ENCODE measurements at places on chromosomes 7 and 10.

- DNase-seq = no peak
Observed at GRCh38 chr10:100962351-100963080, 6.8 kb upstream of the SEMA4G start.

DNA sequence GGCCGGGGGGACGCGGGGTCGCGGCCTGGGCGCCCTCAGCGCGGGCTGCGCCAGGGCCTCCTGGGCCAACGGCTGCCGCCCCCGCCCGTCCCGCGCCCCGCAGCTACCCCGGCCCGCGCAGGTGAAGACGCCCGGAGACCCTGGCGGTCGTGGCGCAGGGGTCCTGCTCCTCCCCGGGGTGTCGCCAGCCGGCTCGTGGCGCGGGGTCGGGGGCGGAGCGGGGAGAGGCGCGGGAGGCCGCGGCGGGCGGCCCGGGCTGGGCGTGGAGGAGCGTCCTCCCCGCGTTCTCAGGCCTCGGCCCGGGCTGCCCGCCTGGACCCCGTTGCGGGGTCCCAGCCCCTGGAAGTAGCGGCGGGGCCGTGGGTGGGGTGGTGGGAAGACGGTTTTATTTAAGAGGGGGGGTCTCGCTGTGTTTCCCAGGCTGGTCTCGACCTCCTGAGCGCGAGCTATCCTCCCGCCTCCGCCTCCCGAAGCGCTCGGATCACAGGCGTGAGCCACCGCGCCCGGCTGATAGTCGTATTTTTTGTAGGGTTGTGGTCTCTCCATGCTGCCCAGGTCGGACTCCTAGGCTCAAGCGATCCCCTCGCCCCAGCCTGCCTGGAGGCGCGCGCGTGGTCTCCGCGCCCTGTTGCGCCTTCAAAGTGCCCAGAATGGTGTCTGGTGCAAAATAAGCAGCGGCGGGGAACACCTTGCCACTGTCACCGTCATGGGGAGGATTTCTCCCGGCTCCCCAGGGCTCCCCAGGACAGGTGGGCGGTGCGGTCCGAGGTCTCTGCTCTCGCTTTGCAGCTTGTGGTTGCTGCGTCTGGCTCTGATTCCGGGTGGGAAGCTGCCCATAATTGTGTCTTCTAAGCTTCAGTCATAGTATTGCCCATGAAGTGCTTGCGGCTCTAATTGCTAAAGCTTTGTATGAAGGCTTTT, 15.3 kb upstream of the SUN1 start:
- DNase-seq = no peak

GRCh38 chr10:59595593-59595992, 114.1 kb downstream of the SLC16A9 start:
- no peak for DNase-seq

GRCh38 chr10:132470410-132471124, 67.0 kb upstream of the INPP5A start:
- DNase-seq = no peak

GRCh38 chr10:93464776-93465388, 17.3 kb downstream of the MYOF start:
- no peak for DNase-seq

- DNase-seq = no peak
Observed at GRCh38 chr10:48939790-48940325, at the start of gene LRRC18. Gene LRRC18 (minus strand): TSS chr10:48939840. CDS start chr10:48914155, 25,685 bp downstream.

GRCh38 chr7:74709880-74710671, 52.6 kb downstream of the GTF2I start:
- no peak for DNase-seq

DNA sequence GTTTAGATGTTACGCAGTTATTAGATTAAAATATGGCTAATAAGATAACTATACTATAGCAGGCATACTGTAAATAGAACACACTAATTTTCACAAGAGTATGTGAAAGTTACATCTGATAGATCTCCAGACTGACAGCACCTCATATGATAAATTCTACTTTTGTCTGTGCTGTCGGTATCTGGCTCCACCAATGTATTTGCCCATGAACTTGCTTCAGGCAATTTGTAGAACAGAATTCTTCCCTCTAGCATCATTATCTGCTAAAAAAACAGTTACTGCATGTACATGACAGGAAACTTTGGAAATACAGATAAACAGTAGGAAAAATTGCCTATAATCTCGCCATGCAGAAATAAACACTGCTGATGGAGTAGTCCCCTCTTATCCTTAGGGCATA, 137.7 kb downstream of the WNT2 start:
- DNase-seq = no peak

GRCh38 chr7:82194016-82194643, 249.4 kb downstream of the CACNA2D1 start:
- no peak for DNase-seq

DNA sequence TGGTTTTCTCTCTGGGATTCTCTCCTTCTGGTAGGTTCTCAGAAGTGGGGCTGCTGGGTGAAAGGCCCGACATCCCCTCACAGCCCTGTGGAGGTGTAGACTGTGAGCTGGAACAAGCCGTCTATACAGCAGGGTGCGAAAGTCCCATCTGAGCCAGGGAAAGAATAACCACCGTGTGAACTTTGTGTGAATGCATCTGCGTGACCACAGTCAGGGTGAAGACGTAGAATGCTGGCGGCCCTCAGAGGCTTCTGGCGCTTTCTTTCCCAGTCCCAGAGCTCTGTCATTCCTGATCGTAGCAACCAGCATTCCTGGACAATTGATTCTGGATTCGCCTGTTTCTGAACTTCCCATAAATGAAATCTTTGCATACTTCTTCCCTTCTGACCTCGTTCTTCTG, 30.0 kb downstream of the ELFN1 start:
- DNase-seq = no peak

- DNase-seq = no peak
Observed at GRCh38 chr10:97876402-97876801, 26.8 kb downstream of the GOLGA7B start.

- no peak for DNase-seq
Observed at GRCh38 chr7:116772926-116773749, 89.2 kb upstream of the CAPZA2 start.

DNA sequence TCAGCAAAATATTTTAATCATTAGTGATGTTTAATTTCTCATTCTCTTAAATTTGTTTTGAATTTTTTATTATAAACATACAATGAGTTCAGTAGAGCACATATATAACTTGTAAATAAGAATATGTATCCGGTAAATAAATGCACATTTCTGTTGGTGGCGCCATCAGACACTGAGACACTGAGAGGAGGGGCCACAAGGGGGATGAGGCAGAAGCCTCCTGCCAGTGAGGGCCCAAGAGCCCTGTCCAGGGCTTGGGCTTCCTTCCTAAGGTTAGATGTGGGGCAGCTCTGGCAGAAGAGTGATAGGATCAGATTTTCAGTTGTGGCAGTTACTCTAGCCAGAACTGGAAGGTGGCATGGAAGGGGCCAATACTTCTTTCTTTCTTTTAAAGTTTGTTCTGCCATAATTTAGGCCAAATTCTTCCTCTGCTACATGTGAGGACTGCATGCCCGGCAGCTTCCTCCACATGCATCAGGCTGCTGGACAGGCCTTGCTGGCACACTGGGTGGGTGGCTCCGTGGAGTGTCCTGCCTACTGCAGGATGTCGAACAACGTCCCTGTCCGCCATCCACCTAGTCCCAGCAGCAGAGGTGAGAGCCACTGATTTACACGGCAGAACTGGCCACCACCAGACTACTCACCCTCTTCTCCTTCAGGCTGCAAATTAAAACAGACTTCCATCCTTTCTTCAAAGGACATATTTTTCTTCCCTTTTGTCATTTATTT, 13.2 kb downstream of the PTPRN2 start:
- no peak for DNase-seq

DNA sequence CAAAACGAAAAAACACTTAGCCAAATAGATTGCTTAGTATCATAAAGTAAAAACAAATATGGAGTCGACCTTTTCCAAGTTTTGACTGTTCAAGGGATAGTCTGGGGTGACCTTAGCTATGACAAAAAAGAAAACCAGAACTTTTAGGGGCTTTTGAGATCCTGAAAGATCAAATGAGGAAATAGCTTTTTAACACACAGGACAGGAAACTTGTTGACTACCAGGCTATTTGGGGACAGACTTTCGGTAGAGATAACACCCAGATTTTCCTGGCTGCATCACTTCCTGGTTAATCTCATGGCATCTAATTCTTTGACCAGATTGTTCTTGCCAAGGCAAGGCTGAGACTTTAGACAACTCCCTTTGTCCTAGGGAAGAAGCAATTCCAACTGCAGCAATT, 34.5 kb upstream of the EGR2 start:
- DNase-seq = no peak

DNA sequence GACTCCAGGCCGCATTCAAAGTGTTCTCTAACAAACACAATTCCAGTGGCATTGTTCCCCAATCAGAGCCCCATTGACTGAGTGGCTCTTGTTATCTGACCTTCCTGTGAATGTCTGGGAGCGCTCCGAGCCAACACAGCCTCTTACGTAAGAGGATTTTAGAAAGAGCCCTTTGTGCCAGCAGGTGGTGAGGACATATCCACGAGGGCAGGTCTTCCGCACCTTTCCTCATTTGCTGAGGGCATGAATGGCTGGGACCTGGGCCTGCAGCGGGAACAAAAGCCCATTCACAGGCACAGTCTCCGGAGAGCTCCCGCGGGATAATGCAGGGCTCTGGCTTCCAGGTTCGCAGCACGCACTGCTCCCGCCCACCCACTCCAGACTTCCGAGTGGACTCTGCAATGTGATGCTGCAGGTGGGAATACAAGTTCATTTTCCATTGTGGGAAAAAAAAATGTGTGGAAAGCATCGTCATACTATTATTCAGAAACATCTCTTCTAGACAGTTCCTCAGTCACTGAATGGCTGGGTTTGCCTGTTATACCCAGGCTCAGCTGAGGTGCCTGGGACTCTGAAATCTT, 295.0 kb upstream of the IGFBP3 start:
- no peak for DNase-seq

- DNase-seq = no peak
Observed at GRCh38 chr7:41336981-41337380, 365.9 kb downstream of the INHBA start.

GRCh38 chr7:106965108-106965507, 79.4 kb upstream of the PRKAR2B start:
- DNase-seq = no peak

DNA sequence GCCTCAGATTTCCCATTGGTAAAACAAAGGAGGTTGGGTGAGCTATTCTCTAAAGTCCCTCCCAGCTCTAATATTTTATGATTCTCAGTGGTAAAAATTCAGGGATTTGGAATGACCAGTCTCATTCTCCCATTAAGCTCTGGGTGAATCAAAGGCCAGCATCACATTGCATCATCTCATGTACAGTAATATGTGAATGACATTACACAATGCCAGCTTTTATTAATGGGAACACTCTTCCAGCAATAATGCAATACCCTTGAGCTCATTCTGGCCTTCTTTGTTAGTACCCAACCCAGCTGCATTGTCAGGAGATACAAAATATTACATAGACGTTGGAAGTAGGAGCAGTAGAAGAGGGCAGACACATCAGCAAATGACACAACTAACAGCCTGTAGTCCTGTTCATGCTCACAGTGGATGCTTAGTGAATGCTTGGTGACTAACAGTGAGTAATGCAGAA, 100.0 kb upstream of the EGR2 start:
- no peak for DNase-seq

DNA sequence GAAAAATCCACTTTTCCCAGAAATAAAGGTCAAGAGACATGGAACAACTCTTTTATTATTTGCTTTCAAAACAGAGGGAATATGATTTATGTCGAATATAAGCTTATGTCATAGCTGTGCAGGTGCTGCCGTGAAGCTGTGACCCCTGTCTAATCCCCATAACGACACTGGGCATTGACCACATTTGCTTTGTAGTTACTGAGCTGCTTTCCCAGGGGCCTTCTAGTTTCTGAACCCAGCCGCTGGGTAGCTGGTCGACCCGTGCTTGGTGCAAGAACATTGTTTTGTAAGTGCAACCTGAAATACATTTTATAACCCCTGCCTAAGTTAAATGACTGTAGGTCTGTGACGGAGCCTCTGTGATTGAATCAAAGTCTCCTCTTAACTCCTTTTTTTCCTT, 144.9 kb upstream of the HDAC9 start:
- DNase-seq = no peak

DNA sequence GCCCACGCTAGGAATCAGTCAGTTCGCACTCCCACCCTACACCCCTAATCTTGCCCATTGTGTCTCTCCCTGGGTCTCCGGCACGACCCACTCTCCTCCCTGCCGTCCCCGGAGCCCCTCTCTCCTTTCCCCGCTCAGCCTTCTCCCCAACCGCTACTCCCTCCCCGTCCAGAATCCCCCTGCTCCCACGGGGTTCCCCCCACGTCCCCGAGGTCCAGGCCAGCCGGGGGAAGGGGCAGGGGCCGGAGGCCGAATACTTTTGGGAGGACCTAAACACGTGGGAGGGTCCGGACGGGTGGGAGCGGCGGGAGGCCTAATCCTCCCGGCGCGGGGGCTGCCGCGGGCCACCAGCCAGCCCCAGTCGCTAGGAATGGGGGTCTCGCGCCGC, 560 bp downstream of the RARRES2 start:
- DNase-seq = no peak

DNA sequence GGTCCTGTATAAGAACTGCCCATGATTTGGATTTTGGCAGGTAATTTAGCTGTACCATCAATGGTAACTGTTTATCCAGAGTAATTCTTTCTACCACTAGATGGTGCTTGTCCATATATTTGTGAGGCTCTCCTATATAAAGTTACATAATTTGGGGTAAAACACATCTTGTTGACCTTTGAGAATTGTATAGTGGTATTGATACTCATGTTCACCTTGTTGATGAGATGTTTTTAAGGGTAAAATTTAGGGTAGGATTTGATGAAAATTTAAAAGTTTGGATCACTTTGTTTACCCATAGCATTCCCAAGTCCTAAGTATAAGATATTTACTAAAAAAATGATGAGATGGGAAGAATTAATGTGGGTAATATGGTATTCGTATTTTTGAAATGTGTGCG, 31.6 kb downstream of the ST7 start:
- no peak for DNase-seq

DNA sequence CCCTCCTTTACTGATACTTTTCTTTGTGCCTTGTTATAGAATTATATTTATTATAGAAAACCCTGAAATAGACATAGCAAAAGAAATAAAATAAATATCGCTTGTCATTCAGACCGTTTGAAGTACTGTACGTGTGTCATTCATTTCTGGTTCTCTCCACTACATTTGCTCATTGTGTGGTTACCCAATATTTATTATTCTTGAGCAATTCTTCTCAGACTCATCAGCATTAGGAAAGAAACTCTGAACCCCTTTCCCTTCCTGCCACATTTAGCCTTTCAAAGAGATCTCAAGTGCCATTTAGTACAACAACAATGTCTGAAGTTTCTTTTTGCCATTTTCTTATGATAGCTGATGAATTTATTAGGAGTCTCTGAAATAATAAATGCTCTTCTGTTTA, 154.1 kb downstream of the KIAA1217 start:
- no peak for DNase-seq

DNA sequence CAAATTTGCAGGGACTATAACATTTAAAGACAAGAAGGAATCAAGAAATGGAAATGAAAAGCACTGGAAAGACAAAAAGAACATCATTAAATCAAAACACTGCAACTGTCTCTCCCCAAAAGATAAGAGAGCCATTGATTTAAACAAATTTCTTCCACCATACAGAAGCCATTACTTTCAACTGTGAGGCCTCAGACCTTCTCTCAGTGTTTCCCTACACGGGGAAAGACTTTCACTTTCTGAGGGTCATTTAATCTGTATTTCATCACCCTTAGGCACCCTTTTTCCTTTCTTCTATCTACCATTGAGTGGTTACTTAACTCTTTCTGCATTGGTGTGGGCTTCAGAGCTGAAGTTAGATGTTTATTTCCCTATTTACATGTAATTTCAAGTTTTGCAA, 47.5 kb downstream of the CCDC172 start:
- no peak for DNase-seq
